ENCODE measurements at places on chromosomes 2 and 18.

GRCh38 chr2:23772056-23772455, 154.9 kb downstream of the ATAD2B start:
- no peak for DNase-seq

GRCh38 chr2:119005051-119005450, 63.1 kb downstream of the MARCO start:
- no peak for DNase-seq

DNA sequence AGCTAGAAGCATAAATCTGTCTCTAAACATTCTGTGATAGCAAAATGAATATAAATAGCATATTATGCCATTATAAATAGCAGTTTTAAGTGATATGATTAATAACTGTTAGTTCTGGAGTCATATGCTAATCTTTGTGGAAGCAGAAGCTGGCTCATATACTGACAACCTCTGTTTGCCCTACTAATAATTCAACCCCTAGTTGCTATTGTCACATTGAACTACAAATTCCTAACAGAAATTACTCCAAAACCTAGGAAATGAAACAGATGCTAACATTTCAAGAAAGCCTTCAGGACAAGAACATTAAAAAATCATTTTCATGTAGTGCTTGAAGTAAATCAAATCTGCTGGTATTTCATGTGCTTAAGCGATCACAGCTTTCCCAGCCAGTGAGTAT, 28.2 kb downstream of the CALCRL start:
- DNase-seq, result no peak

DNA sequence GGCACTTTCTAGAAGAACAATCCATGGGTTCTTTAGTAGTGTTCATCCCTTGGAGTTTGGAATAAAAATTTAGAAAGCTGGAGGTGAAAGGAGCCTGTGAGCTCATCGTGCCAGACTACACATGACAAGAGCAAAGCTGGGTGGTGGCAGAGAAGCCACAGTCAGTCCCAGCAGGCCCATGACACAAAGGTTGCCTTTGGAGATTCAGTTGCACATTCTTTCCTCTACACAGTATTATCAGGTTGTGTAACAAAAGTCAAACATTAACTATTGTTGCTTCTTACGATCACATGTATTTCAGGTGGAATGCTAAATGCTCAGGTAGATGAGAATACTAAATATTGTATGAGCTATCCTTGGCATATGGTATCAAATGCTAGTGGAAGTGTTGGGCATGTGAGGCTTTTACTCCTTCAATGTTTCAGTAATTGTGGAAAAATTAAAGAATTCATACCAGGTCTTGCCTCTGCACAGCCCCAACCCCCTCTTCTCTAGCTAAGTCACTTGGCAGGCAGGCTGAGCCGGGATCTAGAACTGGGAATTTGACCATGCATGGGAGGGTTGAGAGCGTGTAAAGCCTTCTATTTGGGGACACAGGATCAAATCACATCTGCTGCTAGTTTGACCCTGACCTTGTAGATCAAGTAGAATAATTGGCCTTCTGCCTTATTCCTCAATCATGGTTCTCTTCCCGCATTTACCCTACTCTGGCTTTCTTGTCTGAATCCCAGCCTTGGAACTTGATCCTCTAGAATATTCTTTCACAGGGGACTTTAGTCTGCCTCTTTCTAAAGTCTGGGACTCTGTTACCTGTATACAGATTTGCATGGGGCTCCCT, 230.9 kb downstream of the GCA start:
- no peak for DNase-seq

- DNase-seq, result no peak
These were observed 78.6 kb upstream of the SH3BP4 start for GRCh38 chr2:234873103-234873827.

DNA sequence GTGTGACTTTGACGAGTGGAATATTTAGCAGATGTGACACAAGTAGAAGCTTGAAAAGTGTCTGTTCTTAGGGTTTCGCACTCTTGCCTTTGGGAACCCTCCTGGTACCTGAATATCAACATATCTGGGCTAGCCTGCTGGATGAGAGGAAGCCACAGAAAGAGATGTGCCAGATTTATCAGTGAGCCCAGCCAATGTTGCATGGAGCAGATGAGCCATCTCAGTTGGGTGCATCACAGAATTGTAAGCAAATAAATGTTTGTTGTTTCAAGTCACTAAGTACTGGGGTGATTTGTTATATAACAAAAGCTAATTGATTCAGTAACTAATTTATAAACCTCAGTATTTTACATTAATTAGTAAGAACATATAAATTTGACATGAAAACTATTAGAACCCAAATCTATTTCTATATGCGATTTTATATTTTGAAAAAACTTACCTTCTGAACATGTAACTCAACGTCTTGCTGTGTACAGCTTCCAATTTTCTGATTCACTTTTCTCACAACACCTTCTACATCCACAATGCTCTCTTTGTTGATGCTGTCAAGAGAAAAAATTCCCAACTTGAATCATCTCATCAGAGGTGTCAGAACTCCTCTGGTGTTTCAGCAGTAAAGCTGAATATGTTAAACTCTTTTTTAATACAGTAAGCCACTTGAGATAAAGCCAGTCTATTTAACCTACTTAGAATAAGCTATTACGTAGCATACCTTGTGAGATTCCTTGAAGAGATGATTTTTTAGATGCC, 42.3 kb downstream of the DARS1 start:
- no peak for DNase-seq

- DNase-seq, result no peak
These were observed 203.3 kb downstream of the AFF3 start for GRCh38 chr2:99939135-99939534.

- DNase-seq, result no peak
These were observed 50.2 kb downstream of the NFATC1 start for GRCh38 chr18:79445696-79446561.

DNA sequence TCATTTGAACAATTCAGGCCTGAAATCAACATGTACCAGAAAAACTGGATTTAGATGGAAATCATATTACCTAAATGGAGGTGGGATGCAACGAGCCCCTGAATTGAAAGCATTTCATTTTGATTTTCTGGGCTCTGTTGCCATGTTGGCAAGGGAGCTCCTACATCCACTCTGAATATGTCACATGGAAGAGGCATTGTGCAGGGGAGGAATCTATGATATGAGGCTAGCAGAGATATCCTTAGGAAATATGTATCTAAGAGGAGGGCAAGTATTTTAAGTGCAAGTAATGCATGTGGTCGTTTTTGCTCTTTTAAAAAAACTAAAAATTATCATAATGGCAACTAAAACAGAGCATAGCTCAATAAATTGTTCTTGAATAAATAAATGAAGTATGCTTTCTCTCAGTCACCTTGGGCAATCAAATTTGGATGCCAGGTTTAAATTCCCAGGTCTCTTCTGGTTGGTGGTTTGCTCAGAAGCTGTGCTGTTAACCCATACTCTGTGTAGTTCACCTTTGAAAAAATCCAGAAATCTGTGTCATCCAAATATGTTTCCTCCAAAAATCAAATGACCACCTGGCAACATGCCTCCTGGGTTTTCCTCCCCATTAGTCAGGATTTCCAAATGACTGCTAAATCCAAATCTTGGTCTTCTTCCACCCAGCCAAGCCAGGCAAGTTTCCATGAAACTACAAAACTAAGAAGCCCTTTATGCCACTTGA, 6.5 kb upstream of the LGALSL start:
- DNase-seq, result no peak

- no peak for DNase-seq
These were observed 304.4 kb downstream of the CTNNA2 start for GRCh38 chr2:79817288-79817687.

GRCh38 chr2:62287282-62287681, 91.4 kb downstream of the B3GNT2 start:
- no peak for DNase-seq

DNA sequence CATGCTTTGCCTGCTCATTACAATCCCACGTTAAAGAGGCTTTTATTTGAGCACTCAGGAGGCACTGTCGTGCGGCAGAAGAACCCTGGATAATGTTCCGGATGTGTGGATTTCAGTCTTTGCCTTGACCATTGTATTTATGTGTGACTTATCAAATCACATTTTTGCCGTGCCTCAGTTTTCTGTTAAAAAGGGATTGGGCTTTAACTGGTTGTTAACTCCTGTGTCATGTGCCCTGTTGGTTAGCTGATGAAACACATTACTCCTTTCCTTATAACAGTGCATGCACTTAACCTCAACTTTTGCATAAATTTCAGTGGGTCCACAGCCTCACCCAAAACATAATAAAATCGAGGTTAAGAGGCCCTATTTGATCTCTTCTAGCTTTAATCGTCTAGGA, 52.7 kb downstream of the NAB1 start:
- DNase-seq, result no peak

Measured in stimulated activated CD4-positive, alpha-beta T cell treated with anti-CD3 and anti-CD28 coated beads, TNF-alpha, amount 100 ng/mL, for 4 hours (primary cell).